Choroid plexus epithelial cell (primary cell): ENCODE measurements at places on chromosomes 5 and 9.

- peak; percentile 95 for DNase-seq
Measured at GRCh38 chr9:107213561-107214028, 69.5 kb upstream of the RAD23B start.

DNA sequence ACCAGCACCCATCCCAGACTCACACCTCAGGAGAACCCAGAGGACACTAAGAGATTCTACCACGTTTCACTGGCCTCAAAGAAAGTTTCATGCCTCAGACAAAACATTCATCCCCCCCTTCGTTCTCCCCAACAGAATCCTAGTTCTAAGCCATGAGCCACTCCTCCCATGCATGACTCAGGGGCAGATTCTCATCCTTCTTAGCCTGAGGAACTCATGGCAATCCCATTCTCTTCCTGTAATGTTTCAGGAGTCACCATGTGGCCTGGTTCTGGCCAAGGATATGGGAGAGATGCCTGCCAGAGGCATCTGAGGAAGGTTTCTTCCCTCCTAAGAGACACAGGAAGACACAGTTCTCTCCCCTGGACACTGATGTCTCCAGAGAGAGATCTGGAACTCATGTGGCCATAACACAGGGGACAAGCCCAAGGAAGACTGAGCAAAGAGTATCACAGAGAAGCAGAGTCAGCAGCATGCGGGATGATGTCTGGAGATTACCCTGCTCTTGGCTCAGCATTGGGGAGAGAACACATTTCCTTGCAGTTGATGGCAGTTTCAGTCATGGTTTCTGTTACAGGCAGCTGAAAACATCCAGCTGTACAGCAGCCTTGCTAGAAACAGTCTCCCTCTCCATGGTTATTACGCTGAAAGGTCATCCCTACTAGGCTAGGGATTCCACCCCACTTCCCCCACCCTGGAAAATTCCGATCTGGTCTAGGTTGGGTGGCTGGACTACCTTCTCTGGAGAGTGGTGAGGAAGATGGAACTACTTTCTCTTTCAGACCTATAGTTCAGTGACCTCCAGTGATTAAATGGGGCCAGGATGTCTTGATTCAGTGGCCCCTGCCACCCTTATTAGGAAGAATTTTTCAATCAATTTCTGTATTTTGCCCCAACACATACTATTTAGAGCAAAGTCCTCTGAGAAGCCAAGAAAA lies 115.4 kb downstream of the ZNF608 start:
- DNase-seq = no peak

DNA sequence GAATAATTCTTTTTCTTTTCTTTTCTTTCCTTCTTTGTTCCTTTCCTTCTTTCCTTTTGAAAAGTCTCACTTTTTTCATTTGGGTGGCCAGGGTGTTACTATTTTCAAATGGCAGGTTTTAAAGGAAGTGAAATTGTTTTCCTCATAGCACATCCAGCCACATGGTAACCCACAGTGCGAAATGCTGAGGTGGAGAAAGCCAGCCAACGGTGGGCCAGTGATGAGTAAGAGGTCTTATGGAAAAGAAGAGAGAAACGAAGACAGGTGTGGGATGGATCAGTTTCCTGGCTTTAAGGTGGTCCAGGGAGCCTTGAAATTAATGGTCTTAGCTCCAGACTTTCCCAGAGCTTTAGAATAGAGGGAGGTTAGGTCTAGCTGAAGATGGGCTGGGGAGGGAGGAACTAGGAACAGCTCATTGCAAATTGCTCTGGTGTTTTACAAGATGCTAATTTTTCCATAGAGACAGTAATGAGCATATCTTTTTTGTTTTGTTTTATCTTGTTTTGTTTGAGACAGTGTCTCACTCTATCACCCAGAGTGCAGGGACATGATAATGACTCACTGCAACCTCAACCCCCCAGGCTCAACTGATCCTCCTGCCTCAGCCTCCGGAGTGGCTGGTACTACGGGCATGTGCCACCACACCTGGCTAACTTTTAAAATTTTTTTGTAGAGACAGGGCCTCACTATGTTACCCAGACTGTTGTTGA lies 17.8 kb downstream of the ITK start:
- DNase-seq = no peak

DNA sequence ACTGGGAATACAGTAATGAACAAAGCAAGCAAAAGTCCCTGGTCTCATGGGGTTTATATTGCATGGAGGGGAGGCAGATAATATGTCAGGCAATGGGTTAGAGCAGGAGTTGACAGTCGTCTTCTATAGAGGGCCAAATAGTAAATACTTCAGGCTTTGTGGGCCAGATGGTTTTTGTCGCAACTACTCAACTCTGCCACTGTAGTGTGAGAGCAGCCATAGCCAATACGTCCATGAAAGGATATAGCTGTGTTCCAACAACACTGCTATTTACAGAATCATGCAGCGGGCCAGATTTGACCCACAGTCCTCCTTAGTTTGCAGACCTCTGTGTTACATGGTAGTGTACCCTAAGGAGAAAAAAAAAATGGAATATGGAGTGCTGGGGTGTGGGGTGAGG lies 25.5 kb downstream of the MAST4 start:
- no peak for DNase-seq

DNA sequence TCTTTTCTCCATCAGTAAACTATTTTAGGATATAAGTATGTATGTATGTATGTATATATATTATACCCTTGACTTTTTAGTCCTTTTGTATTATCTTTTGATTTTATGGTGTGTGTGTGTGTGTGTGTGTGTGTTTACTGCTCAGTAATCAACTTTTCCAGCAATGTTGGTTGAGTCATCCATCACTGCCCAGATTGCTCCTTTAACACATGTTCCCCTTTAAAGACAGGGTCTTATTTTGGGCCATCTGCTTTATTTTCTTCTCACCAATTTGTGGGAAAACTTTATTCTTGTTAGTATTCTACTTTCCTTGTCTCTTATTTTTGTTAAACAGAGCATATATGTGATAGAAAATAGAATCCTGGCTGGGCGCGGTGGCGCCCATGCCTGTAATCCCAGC lies 28.1 kb downstream of the ANKRD33B start:
- DNase-seq = no peak

- DNase-seq = no peak
Measured at GRCh38 chr9:79610019-79610631, 38.4 kb downstream of the TLE4 start.

DNA sequence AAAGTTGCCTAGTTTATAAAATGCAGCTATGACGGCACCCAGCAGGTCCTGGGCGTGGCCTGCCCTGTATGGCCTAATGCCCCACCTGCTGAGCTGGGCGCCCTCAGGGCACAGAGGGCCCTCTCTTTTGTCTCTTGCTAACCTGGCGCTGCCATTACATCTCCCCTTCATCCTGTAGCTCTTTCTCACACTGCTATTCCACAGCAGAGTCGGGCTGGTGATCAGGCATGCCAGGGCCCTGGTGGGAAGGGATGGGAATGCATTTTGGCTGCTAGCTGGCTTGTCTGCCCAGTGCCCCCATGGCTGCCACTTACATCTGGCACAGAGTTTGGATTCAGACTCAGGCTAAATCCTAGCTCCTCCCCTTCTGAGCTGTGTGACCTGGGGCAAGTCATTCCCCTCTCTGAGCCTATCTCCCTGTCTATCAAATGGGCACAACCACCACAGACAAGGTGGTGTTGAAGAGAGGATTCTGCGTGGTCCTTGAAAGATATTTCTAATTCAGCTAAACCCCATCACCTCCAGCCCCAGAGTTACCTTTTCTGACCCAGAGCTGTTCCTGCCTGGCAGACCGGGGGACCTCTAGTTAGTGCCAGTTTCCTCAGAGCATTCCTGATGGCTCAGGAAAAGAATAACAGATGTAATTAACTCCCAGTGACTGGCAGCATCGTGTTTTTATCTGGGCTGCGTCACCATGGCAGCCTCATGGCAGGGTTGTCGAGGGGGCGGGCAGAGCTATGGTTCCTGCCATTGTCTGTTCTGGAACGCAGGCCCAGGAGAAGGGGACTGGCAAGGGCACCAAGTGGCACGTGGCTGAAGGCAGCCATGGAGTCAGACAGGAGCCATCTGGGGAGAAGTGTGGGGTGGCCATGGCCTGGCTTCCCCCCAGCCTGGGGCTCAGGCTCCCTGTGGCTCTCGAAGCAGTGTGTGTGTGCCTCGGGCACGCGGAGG lies 6.3 kb downstream of the PRR7 start:
- no peak for DNase-seq

DNA sequence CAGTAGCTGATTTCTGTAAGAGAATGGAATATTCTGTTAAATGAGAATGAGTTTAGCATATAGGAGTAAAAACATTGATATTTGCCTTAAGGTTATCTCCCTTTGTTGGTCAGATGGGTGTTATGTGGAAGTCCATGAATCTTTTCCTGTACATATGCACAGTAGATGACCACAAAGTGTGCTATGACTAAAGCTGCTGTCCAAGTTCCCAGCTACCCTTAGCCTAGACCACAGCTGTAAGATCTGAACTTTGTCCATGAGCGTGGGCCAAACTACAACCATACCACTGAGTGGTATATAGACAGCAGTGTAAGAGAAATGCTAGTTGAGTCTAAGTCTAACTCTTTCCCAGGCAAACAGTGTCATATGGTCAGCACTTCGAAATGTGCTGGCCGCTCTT lies 48.8 kb downstream of the CD180 start:
- DNase-seq = peak; percentile 55

DNA sequence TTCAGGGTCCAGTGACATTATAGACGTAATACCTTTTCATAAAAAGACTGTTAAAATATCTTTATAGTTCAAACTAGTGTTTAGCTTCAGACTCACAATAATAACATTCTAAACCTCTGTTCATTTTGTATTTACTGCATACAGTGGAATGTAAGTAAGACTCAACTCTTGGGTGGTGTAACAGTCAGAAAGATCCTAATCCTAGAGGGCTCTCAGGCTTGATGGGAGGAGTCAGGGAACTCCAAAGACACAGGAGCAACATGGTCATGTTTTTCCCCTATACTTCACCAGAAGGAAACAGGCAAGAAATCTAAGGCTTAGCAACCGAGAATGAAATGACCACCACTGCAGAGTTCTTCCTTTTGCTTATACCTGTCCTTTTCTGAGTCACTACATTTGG lies 82.6 kb downstream of the MRPS27 start:
- DNase-seq = no peak

DNA sequence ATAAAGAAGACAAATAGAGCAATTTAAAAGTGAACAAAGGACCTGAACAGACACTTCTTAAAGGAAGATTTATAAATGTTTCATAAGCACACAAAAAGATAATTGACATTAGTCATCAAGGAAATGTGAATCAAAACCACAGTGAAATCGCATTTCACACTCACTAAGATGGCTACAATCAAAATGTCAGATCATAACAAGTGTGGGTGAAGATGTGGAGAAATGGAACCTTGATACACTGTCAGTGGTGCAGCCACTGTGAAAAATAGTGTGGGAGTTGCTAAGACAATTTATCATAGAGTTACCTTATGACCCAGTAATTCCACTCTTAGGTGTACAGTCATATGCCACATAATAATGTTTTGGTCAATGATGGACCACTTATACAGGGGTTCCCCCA lies 54.5 kb upstream of the HTR4 start:
- DNase-seq = no peak

- DNase-seq = no peak
Measured at GRCh38 chr5:1054799-1055775, 46.5 kb downstream of the NKD2 start.

DNA sequence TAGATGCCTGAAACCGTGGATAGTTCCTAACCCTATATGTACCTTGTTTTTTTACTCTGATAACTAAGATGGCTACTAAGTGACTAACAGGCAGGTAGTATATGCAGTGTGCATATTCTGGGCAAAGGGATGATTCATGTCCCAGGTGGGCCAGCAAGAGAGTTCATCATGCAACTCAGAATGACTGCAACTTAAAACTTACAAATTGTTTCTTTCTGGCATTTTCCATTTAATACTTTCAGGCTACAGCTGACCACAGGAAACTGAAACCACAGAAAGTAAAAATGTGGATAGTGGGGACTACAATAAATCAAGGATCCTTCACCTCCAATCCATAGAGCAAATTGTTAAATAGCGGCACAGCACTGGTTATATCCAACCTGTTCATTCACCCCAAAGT lies 30.7 kb upstream of the VCAN start:
- DNase-seq = peak; percentile 10
